ENCODE measurements at places on chromosomes 11 and 22. TPM values are rescaled to one million over a fixed set of nuclear protein-coding genes. Genes with fewer than 3 reads are reported as not detected.

DNA sequence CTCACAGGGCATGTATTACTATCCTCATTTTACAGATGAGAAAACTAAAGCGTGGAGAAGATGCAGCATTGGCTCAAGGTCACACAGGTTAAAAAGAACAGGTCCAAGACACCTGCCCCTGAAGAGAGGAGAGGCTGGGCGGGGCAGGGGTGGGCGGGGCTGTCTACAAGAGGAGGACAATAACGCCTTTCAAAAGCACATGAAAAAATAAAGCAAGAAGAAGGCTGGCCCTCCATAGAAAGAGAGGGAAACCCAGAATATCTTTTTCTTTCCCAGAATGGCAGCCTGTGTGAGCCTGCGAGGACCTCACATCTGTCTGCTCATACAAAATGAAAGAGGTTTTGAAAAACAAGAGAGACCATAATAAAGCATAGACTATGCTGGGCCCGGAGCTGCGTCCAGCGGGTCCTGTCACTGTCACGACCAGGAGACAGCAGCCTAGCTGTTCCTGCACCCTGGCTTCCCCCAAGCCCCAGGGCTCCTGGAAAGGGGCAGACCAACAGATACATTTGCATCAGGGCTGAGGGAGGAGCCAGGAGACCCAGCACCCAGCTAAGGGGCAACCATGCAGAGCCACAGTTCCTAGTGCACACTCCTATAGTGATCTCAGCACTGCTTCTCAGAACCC is 61.6 kb downstream of the DSCAML1 start:
- DNase-seq = no peak

GRCh38 chr11:4049006-4049405 is 45.6 kb upstream of the RRM1 start:
- no peak for DNase-seq

- no peak for DNase-seq
Observed at GRCh38 chr11:87127101-87127500, 89.4 kb downstream of the TMEM135 start.

GRCh38 chr11:17076517-17077239 is 789 bp downstream of the RPS13 start:
- DNase-seq = no peak

GRCh38 chr22:46739094-46739870 is 1.2 kb upstream of the CERK start:
- DNase-seq = no peak

DNA sequence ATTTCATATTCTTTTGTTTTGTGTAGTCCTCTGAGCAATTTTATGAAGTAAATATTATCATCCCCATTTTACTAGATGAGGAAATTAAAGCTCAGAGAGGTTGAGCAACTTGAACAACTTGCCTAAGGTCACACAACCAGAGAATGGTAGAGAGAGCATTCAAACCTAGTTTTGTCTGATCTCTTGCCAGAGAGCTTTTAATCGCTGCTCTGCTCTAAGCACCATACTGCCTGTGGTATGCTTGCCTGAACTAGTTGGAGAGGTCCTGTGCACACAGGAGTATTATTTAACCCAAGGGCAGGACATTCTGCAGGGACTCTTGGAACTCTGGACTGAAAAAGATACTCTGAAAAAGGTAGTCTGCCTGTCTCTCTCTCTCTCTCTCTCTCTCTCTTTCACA is 38.5 kb downstream of the TRAF6 start:
- no peak for DNase-seq

DNA sequence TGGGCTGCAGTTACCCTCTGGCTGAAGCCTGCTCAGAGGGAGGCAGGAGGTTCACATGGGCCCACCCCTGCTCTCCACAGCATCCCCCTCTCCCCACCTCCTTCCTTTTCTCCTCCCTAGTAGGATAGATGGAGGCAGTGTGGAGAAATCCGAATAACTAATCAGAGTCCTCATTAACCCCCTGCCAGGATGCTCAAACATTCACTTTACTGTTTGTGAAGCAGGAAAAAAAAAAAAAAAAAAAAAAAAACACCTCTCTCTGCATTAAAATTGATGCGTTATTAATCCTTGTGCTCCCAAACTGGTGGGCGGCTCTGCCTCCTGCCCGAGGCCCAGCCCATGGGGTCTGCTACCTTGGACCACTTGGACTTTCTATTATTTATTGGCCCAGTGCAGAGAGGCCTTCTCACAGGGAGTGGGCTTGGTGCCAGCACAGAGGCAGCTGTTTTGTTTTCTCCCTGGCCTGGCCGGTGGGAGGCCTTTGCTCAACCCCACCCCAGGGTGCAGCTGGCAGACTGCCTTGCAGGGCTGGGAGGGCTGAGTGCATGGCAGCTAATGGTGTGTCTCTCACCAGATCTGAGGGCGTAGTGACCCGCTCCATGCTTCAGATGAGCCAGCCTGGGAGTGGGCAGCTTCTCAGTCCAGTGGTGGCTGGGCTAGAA is 150.7 kb downstream of the PKNOX2 start:
- DNase-seq = no peak

- DNase-seq = no peak
Observed at GRCh38 chr11:61795876-61796526, 3.3 kb downstream of the FEN1 start.

DNA sequence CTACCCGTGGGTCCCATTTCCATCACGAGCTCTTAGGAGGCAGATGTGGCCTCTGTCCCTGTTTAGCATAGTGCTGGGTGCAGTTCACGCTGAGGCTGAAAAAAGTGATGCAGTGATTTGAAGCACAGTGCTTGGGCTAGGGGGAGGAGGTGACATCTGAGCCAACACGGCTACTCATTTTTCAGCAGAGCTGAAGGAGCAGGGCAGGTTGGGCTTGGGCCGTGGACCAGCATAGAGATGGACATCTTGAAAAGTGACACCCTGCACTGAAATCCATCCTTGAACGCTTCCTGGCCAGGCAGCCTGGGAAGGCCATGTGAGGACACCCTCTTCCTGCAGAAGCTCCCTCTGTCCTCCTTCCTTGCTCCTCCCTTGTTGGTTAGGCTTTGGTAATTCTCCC is 66.4 kb downstream of the ADAMTS15 start:
- DNase-seq = no peak

GRCh38 chr11:113222241-113222640 is 92.1 kb upstream of the TTC12 start:
- no peak for DNase-seq

GRCh38 chr11:74755395-74755995 is 6.8 kb downstream of the RNF169 start:
- DNase-seq = no peak

DNA sequence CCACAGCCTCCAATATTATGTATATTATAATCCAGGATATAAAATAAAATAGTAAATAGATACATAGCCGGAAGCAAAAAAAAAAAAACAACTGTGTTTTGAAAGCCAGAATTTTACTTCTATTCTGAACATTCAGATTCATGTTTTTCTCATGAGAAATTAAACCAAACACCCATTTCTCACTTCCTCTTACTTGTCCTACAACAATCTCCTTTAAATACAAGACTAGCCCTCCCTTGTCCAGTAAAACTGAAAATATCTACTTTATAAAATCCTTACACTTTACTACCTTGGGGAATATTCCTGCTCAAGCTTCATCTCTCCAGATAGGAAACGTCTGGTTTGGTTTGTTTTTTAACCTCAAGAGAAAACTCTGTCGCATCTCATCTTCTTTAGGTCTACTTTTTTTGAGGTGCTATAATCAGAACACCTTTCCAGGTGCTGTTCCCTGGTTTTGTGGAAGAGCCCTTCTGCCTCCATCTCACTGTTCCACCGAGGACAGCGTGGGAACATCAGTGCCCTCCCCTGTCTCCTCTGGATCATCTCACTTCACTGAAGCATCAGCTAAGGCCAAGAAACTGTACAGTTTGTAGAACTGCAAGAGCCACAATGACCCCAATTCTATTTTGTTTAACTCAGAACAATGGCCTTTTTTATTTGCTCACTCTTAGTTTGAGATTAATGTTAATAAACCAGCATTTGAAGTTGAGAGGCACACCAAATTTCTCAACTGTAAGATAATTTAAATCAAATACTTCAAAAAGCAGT is 82.0 kb upstream of the ARHGAP32 start:
- DNase-seq = no peak

GRCh38 chr11:2807801-2808241 is 77.8 kb downstream of the CDKN1C start:
- peak; percentile 6 for DNase-seq

DNA sequence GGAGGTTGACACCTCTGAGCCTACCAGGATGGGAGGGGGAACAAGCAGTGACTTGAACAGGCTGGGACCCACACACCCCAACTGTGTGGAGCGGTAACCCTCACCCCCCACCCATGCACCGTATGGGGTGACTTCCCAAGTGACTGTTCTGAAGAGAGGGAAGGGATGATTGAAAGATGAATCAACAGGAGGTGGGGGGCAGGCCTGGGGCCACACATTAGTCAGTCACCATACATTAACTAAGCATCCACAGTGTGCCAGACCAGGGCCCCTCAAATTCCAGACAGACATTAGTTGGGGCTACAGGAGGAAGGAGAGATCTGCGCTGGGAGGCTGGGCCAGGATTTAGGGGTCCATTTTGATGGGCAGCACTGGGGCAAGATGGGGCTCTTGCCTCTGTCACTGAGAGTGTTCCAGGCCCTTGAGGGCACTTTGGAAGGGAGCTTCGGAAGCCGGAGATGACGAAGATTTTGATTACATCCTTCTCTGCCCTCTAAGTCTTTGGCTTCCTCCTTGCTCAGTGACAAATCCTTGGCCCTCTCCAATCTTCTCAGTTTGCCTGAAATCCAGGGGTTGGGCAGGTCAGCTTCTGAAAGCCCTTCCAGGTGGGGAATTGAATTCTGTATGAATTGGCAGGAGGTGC is 966 bp downstream of the SMTN start:
- DNase-seq = no peak

Gene OR4A16
- not detected for total RNA-seq

Gene LRP4
- total RNA-seq = 11.0 TPM

Gene LRRC32
- total RNA-seq = 0.14 TPM
